Stromal cell of bone marrow (primary cell): ENCODE measurements at places on chromosomes 4 and X.

GRCh38 chrX:25873196-25873595 is 264.9 kb upstream of the MAGEB18 start:
- peak; percentile 18 for DNase-seq

- no peak for DNase-seq
Observed at GRCh38 chr4:77432717-77433417, 172.8 kb upstream of the CXCL13 start.

DNA sequence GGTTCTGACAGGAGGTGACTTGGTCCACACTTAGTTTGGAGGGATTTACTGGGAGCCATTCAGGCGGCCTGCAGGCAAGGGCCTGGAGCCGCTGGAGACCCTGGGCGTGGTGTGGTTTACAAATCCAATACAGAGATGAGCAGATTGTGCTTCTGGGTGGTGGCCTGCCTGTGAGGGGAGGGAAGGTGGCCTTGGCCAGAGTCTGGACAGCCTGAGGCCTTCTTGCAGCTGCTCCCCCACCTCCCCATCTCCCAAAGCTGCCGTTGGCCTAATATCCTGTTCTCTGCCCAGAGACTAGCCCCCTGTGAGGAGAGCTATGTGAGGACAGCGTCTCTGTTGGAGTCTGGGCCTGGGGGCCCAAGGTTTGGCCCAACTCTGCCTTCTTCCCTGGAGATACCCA is 163.9 kb upstream of the MAMLD1 start:
- no peak for DNase-seq

- DNase-seq: no peak
Observed at GRCh38 chrX:19742826-19743225, 144.6 kb downstream of the SH3KBP1 start.

GRCh38 chr4:85760511-85760910 is 285.6 kb downstream of the ARHGAP24 start:
- no peak for DNase-seq

DNA sequence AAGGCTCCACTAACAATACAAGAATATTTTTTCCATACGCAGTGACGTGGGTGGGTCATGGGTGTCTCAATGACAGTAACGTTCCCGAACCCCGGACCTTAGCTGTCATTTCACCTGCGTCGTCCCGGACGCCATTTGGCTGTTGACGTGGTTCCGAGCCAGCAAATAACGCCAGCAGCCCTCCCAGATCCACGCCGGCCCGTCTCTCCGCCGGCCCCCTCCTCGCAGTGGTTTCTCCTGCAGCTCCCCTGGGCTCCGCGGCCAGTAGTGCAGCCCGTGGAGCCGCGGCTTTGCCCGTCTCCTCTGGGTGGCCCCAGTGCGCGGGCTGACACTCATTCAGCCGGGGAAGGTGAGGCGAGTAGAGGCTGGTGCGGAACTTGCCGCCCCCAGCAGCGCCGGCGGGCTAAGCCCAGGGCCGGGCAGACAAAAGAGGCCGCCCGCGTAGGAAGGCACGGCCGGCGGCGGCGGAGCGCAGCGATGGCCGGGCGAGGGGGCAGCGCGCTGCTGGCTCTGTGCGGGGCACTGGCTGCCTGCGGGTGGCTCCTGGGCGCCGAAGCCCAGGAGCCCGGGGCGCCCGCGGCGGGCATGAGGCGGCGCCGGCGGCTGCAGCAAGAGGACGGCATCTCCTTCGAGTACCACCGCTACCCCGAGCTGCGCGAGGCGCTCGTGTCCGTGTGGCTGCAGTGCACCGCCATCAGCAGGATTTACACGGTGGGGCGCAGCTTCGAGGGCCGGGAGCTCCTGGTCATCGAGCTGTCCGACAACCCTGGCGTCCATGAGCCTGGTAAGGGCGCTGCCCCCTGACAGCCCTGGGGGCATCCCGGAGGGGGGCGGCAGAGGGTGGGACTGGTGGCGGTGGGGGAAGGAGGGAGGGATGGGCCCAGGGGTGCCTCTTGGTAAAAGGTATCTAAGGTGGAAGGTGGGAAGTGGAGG is at the start of gene CPE:
Gene CPE, plus strand, starts transcription at position 264 of the 933 bp plus-strand sequence. Its CDS starts 214 bp downstream, at position 478.
- no peak for DNase-seq

DNA sequence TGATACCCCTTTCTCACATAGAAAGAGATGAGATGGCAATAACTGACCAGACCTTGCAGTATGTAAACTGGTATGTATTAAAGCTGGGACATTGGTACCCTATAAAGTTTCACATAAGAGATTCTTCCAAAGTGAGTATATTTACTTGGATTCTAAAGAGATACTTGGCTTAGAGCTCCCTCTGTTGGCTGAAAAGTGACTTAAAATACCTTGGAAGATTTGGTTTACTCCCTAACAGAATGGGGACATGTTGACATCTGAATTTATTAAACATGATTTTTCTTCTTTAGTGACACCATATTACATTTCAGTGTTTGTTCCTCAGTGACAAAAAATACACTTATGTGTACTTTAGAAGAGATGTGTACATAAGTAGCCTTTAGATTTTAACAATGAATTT is 47.9 kb upstream of the RGN start:
- DNase-seq: peak; percentile 44

- no peak for DNase-seq
Observed at GRCh38 chrX:23959781-23960180, 52.0 kb downstream of the CXorf58 start.

DNA sequence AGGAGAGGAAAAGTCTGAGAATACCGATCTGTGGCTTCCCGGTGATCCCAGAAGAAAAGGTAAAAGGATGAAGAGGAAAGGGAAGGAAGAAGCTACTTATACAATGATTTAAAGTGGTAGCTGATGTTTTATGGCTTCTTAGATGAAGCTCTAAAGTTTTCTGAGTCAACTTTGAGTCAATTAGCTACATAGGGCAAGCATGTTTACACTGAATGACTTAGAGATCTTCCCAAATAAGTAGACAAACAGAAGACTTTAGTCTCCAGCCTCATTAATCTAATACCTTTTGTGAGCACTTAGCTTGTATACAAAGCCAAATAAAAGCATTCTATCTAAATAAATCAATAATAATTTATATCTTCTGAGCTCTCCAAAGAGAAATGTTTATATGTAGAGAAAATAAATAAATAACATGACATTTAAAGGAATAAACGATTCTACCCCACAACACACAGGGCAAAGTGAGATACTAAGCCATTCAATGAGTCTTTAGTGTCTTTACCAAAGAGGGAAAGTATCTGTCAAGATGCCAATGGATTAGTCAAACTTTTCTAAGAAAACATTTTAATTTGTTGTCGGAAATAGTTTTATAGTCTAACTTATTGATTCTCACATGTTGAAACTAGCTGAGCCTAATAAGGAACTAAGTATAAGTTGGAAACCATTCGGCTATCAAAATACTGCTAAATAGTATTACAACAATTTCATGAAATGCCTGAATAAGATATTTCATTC is 46.0 kb upstream of the TMEM184C start:
- no peak for DNase-seq
